ENCODE measurements at places on chromosomes 11 and 22.

GRCh38 chr11:2134022-2135010, 4.9 kb downstream of the IGF2 start:
- no peak for DNase-seq

DNA sequence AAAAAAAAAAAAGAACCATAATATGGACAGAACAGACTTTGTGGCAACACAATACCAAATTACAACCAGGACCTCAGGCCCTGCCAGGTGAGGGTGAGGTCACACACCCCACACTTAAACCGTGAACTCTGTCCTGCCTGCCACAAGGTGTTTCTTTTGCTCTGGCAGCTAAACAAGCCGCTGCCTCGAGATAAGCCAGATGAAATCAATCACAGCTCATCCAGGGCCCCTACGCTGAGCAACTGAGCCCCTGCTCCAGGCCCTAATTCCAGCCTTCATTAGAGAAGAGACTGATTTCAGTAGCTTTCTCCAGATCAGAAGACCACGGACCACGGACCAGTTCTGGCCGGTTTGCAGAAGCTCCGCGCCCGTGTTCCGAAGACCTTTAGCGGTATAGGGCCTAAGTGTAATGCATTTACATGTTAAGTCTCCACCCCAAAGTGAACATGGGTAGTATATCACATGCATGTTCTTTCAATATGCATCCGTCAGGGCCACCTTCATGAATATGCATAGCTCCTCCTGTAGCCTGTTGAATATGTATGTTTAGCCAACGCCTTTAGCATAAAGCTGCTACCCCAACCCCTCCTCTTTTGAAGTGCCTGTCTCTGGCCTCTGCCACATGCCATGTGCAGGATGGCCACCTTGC, 14.8 kb upstream of the RAC2 start:
- no peak for DNase-seq

DNA sequence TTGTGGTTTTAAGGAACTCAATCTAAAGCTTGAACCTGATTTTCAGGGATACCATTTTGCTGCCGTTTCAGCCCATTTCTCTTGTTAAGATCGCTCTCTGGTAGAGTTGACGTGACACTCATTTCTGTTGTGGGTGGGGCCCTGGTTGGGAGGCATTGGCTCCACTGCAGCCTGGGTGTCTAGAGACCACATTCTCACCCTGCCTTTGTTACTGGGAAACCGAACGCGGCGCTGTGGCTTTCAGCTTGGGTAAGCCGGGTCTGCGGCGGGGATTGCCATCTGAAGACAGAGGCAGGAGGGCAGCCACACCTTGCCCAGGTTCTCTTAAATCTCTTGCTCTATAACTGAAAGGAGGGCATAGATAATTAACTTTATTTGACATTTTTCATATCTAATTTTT, 3.2 kb downstream of the EHF start:
- no peak for DNase-seq

- no peak for DNase-seq
These were observed 42.3 kb downstream of the C11orf96 start for GRCh38 chr11:43984519-43985385.

DNA sequence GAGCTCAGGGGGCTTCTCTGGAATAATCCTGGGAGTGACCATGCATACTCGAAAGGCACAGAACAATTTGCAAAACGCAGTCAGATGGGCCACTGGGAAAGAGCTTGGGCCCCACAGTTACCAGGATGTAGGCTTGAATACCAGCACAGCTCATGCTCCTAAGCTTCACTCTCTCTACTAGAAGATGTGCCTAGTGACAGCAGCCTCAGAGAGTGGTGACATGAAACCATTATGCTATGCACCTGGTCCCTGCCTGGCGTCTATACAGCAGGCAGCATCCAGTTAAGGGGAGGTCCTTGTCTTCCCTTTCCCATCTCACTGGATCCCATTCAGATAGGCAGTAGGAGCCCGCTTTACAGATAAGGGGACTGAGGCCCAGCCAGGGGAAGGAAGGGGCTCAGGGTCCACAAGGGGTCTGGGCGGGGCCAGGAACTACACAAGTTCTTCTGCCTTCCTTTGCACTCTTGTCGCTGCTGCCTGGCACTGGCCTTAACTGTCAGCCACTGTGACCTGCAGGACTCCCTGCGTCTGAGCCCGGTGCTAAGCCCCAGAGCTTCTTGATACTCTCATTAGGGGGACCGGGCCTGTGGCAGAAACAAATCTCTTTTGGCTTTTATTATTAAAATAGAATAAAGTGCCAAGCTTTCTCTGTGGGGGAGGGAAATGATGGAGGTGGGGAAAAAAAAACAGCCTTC, 21.2 kb upstream of the RASD2 start:
- DNase-seq, result no peak

- DNase-seq, result no peak
These were observed 9.6 kb upstream of the OR10G7 start for GRCh38 chr11:124050748-124051147.

DNA sequence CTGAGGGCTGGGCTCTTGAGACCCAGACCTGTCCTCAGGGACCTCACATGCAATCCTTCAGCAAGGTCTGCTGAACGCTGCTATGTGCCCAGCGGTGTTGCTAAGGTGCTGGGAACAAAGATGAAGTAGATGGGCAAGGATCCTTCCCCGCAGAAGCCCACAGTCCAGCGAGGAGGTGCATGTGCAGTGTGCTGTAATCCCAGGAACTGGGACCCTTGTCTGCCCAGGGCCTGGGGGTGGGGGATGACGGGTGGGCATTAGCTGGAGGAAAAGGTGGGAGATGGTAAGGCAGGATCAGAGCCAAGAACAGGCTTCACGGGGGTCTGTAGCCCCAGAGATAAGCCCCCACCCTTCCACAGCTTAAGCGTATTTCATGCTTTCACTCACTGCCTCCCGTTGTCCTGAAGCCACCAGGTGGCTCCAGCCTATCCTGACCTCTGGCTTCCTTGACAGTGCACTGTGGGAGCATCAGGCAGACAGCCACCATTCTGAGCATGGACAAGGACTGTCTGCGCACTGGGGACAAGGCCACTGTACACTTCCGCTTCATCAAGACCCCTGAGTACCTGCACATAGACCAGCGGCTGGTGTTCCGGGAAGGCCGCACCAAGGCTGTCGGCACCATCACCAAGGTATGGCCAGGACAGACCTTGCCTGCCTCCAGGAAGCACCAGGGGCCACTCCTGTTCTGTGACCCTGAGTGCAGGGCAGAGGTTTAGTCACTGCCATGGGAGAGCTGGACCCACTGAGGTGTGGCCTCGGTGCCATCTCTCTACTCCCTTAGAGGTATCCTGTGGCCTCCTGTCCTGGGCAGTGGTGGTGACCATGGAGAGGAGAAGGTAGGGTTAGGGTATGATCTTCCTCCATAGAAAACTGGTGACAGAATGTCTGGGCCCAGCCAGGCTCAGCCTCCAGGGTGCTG, 22.0 kb downstream of the GTPBP1 start:
- no peak for DNase-seq

- no peak for DNase-seq
These were observed 25.5 kb downstream of the SCGB1A1 start for GRCh38 chr11:62444236-62444833.
